Fibroblast of skin of abdomen (primary cell): ENCODE measurements at places on chromosomes 6 and 20.

DNA sequence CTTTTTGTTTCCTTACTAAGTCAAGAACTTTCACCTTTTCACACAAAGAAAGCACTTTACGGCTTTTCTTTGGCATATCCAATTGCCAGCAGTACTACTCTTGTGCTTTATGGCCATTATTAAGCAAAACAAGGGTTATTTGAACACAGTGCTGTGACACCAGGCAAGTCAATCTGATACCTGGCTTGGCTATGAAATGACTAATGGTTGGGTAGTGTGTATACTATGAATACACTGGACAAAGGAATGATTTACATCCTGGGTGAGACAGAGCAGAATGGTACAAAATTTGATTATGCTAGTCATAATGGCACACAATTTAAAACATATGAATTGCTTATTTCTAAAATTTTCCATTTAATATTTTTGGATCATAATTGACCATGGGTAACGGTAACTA lies 22.1 kb upstream of the ADGRF1 start:
- DNase-seq: no peak

DNA sequence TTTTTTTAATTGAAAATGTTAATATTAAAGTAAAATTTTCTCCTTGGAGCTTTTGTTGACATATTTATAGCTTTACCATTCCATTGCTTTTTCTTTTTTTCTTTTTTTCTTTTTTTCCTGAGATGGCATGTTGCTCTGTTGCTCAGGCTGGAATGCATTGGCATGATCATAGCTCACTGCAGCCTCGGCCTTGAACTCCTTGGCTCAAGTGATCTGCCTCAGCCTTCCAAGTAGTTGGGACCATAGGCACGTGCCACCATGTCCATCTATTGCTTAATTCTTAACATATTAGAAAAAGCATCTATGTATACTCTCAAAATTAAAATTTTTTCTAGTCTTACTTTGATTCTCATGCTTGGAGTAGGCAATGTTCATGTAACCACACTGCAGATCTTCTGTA lies 43.0 kb downstream of the RALGAPB start:
- no peak for DNase-seq

DNA sequence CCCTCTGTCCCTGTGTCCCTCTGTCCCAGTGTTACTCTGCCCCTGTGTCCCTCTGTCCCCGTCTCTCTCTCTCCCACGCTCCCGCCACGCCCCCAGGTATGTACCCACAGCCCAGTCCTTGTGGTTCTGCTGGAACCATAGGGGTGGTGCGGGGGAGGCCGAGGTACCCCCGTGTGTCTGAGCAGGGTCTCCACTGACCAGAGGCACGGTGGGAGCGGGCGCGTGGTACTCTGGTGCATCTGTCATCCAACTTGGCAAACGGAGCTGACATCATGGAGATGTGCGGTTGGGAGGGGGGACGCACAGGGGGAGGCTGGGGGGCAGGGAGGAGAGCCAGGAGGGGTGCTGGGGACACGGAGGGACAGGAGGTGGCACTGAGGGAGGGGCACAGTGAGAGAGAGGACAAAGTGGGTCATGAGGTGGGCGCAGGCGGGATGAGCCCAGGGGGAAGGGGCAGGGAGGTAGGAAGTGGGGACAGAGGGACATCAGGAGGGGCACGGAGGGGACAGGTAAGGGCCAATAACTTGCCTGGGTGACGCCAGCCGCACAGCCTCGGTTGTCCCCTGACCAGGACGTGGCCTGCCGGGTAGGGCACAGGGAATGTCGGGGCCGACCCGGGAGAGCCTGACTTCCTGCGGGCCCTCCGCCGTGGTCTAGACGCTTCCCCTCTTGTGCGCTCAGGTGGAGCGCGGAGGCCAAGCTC lies 163.6 kb upstream of the PDE10A start:
- DNase-seq: no peak

GRCh38 chr20:39210341-39211036 lies 248.3 kb downstream of the DHX35 start:
- no peak for DNase-seq

- DNase-seq: no peak
Measured at GRCh38 chr20:44560229-44560628, 22.1 kb upstream of the PKIG start.

DNA sequence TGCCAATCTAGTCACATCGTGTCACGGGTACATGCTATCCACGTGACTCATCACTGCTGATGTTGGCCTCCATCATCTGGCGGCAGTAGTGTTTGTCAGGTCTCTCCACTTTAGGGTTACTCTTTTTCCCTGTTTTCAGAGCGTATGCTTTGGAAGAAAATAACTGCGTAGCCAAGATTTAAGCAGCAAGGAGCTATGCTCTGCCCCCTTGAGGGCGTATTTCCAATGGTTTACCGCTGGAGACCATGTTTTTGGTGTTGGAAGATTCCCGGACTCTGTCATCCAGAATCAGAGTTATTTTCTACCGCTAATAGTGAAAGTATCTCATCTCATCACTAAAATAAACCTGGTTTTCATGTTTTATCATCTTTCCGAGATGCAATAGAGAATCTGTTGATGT lies 306.5 kb downstream of the C6orf118 start:
- no peak for DNase-seq

DNA sequence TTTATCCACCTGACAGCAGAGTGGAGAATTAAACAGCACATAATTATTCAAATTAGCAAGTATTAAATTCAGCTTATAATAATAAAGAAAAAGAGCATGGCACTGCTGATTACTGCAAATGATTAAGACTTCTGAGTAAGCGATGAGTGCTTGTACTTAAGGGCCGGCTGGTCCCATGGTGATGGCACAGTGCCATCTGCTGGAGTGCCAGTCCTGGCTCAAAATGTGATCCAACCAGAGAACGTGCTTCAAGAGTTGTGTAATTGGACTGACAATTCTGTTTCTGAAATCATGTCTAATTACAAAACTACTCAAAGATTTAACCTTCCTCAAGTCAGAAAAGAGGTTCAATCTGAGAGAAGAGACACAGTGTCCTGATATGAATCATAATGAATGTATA lies 181.6 kb upstream of the RGS17 start:
- DNase-seq: peak; percentile 40

DNA sequence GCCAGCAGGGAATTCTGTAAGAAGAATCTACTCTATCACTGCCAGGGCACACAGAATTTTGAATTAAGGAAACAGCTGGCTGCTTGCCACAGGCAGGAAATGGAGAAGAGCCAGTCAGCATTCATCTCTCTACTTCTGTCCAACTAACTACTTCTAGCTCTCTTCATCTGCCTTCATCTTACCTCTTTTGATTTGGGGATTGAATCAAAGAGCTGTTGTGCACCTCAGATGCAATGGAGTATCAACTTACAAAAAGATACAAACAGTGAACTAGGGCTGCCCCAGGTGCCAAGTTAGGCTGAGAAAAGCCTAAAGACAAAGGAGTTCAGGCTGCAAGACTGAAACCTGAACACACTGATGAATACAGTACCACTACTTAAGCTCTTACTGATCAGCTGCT lies 82.0 kb downstream of the PTPRK start:
- DNase-seq: no peak

DNA sequence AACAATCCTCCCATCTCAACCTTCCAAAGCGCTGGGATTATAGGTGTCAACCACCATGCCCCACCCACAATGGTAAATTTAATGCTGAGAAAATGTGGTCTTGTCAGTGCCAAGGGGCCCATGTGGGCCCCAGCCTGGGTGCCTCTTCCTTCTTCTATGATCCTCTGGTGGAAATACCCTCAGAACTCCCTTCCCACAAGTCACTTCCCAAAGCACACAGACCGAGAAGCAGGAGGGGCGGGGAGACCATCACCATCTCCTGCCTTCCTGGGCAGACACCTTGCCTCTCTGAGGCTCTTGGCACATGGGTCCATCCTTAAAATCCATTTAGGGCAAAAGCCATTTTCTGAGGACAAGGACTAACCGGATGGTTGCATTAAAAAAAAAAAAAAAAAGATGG lies 59.0 kb downstream of the NOL4L start:
- DNase-seq: no peak

DNA sequence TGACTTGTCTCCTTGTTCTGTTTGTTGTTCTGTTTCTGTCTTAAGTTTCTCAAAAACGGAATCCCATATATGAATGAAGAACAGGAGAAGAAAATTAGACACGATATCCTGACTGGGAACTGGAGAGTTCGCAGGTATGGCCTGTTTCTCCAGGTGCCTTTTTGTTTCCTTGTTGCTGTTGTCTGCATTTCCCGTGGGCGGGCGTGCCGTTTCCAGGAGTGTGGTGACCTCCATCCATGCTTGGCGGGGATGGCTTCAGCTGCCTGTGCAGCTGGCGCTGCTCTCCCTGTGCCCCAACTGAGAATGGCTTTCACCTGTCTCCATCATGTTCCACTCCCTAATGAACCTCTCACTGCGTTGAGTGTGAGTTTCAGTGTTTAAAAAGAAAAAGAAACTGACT lies 4.4 kb downstream of the PNLDC1 start:
- DNase-seq: no peak

GRCh38 chr6:3052481-3053230 lies 15.6 kb upstream of the RIPK1 start:
- DNase-seq: no peak

DNA sequence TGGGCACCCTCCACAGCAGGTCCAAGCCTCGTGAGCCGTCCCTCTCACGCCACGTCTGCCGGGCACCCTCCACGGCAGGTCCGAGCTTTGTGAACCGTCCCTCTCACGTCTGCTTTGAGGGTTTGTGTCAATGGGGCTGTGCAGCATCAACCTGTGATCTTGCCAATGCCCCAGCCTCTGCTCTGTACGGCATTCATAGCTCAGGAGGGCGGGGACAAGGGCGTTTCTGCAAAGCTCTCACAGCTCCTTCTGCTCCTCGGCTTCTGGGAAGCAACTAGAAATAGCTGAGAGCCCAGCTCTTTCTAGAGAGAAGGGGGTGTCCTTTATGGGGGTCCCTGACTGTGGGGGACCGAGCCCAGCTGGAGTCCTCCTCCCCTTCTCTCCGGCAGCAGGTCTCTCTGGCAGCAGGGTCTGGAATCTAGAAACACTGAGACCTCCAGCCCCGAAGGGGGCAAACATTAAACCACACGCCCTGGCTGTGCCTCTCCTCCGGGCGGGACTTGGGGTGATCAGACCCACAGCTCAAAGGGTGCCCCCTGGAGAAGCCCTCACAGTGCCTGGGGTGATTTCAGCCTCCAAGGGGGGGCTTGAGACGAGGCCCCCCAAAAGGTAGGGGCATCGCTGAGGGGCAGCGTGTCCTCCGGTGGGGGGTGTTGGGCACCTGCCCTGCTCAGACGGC lies 41.2 kb upstream of the CHRNA4 start:
- DNase-seq: no peak

DNA sequence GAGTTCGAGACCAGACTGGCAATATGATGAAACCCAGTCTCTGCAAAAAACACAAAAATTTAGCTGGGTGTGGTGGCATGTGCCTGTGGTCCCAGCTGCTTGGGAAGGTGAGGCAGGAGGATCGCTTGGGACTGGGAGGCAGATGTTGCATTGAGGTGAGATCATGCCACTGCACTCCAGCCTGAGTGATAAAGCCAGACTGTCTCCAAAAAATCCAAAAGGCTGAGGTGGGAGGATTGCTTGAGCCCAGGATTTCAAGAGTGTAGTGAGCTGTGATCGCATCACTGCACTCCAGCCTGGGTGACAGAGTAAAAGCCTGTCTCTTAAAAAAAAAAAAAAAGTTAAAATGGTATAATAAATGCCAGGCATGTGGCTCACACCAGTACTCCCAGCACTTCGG lies 1.3 kb upstream of the PTCRA start:
- DNase-seq: no peak

DNA sequence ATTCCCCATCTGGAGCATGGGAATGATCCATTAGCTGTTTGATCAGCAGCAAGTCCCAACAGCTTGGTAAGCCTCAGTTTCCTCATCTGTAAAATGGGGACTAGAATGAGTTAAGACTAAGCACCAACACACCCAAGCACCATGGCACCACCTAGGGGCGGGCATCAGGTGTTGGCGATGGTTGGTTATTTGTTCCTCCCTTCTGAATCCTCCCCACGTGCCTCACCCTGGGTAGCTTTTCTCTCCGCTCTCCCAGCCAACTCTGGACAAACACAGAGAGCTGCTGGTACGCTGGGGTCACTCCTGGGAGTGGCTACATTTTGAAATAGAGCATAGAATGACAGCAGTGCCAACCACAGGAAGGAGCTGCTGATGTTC lies 13.3 kb upstream of the ITPR3 start:
- DNase-seq: no peak

DNA sequence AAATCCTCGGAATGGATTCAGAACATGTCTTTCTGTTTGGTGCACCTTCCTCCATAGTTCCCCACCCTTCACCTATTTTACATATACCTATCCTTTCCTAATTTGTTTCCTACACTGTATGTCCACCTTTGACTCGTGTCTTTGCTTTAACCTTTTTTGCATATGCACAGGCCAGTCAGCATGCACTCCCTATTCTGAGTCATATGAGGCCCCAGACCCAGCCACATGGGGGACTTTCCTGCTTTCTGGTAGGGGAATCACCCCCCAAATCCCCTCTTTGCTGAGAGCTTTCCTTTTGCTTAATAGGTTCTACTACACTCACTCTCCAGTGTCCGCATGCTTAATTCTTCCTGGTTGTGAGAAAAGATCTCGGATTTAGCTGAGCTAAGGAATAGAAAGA lies 393.8 kb upstream of the IMPG1 start:
- no peak for DNase-seq

- peak; percentile 17 for DNase-seq
Measured at GRCh38 chr6:127690092-127690491, 113.1 kb downstream of the C6orf58 start.

DNA sequence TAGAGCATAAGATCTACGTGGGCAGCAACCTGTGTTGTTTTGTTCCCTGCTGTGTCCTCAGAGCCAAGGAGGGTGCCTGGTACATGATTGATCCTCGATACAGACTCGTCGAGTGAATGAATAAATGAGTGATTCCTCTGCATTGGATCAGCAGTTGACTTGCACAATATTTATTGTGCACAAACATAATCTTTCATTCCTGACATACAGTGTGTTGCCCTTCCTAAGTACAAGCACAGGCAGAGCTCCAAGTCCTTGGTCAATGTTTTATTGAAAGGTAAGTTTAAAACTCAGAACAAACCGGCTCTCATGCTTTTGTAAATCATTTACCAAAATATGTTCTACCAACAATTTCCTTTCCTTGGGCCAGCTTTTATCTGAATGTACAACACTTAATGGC lies 57.4 kb downstream of the STMND1 start:
- DNase-seq: no peak

DNA sequence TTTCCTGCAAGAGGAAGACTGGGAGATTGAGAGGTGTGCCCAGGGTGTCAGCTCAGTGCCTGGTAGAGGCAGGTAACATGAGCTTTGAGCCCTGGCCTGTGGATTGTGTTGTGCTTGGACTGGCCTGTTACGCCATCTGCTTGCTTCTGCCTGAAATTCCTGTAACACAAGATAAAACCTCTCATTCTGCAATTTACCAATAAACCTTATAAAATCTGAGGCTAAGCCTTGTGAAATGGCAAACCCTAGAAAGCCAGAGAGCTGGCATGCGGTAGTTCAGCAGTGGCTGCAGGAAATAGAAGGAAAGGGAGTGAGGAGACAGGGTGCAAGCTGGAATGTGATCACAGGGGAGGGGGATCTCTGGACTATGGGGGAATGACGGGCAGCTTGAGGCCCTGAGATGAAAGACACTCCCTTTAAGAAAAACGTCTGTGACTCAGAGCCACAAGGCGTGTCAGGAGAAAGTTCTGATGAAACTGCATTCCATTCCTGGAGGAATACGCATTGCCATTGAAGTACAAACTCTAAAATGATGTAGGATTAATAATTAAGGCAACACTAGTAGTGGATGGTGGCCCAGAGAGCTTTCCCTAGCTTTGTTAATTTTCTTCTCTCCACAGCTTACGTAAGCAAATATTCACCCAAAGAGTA lies 26.3 kb upstream of the TFAP2A start:
- DNase-seq: peak; percentile 87

GRCh38 chr6:89711801-89712200 lies 73.3 kb upstream of the LYRM2 start:
- peak; percentile 52 for DNase-seq

GRCh38 chr20:58075586-58076345 lies 152.7 kb downstream of the ANKRD60 start:
- no peak for DNase-seq
